ENCODE measurements at places on chromosomes 7 and 10.

- DNase-seq = no peak
Measured at GRCh38 chr7:22639396-22639795, 87.6 kb upstream of the IL6 start.

DNA sequence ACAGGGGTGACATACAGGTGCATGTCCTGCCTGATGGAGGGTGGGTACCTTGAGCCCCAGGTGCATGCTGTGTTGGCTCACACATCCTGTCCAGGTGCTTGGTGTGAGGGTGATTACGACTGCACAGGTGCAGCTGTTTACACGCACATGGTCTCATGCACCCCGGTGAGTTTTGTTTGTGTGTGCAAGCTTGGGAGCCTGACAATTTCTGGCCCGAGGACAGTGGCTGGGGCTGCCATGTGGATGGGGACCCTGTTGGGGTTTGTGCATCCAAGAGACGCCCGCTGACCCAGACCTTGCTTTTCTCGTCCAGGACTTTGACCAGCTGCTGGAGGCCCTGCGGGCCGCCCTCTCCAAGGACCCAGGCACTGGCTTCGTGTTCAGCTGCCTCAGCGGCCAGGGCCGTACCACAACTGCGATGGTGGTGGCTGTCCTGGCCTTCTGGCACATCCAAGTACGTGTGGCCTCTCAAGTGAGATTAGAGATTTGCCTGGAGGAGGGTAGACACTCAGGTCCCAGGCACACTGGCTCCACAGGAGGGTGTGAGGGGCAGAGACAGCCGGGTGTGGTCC lies 61.7 kb downstream of the PRF1 start:
- DNase-seq = no peak

DNA sequence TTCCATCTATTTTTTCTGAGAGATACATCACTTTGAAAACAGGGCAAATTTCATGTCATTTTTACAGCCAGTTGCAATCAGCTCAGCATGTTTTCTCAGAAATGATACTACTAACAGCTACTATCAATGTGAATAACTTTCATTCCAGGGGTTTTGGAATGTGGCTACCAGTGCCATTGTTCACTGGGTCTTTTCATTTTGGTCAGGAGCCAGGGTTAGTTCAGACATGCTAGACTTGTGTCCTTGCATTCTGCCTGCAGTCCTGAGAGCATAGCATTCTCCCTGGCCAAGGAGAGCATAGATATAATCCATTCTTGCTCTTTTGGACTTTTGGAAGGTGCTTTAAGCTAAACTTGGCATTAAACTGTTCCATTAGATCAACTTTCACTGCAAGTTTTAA lies 160.9 kb upstream of the NEBL start:
- no peak for DNase-seq

DNA sequence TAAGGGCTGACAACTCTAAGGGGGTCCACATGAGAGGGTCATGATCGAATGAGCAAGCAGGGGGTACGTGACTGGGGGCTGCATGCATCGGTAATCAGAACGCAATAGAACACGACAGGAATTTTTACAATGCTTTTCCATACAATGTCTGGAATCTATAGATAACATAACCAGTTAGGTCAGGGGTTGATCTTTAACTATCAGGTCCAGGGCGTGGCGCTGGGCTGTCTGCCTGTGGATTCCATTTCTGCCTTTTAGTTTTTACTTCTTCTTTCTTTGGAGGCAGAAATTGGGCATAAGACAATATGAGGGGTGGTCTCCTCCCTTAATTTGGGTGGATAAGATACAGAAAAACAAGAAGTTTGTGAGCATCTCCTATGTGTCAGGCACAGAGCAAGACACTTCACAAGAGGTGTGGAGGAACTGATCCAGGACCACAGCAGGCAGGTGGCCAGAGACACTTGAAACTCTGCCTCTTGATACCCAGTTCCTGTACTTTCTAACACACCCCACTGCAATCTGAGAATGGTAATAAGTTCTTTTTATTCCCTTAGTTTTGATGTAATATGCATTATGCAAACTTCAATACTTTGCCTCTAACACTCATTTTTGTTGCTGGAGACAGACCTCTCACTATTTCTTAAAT lies 18.0 kb upstream of the MRLN start:
- DNase-seq = no peak

- peak; percentile 93 for DNase-seq
Measured at GRCh38 chr10:86376852-86377796, 10.5 kb upstream of the GRID1 start.

DNA sequence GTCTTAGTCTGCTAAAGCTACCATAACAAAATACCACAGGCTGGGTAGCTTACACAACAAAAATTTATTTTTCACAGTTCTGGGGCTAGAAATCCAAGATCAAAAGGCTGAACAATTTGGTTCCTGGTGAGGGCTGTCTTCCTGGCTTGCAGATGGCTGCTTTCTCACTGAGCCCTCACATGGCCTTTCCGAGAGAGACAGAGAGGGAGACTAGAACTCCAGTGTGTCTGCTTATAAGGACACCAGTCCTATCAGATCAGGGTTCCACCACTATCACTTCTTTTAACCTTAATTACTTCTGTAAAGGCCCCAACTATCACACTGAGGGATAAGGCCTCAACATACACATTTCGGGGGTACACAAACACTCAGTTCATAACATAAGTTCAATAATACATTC lies 527.4 kb upstream of the VSTM2A start:
- DNase-seq = no peak

DNA sequence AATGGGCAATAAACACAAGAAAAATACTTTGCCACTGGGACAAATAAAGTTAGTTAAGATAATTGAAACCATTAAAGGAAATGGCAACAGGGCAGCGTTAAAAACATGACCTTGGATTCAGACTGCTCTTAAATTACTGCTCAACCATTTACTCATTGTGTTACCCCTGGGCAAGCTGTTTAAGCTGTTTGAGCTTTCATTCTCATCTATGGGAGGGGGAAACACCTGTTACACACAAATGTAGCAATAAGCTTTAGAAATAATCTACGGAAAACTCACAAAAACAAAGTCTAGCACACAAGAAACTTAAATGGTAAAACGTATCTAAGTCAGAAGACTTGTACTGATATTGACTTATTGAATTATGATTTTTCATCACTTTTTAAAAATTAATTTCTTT lies 137.1 kb downstream of the KMT2E start:
- DNase-seq = no peak

DNA sequence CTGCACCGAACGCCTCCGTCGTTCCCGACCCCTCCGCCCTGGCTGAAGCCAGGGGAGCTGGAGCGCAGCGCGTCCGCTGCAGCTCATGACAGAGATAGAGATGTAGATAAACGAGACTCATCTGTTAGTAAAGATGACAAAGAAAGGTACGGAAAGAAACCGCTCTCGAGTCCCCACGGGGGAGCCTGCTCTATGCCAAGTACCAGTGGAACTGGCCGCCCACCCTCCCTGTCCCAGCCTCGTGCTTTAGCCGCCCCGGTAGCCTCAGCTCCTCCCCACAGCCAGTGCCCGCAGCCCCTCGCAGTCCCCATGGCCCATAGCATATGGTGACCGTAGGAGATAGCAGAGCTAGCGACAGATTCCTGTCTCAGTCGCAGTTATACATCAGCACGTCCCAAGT lies 344.7 kb upstream of the GALNT17 start:
- DNase-seq = no peak

GRCh38 chr10:82192665-82193064 lies 317.7 kb downstream of the NRG3 start:
- DNase-seq = no peak

GRCh38 chr7:66953044-66953427 lies 32.0 kb downstream of the TMEM248 start:
- no peak for DNase-seq

DNA sequence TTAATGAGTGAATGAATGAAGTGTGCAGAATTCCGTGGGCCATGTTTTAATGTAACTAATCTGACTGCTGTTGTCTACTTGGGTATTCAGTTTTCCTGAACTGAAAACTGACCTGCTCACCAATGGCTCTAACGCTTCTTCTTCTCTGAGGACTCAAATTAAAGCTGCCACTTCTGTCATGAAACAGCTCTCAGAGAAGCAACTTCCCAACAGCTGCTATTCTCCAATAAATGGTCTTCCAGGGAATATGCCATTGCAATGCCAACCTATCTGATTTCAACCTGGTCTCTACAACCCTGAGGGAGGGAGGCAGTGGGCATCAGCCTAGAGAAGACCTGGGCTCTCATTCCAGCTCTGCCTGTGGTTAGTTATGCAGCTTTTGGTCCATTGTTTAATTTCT lies 69.4 kb downstream of the FRMD4A start:
- no peak for DNase-seq

DNA sequence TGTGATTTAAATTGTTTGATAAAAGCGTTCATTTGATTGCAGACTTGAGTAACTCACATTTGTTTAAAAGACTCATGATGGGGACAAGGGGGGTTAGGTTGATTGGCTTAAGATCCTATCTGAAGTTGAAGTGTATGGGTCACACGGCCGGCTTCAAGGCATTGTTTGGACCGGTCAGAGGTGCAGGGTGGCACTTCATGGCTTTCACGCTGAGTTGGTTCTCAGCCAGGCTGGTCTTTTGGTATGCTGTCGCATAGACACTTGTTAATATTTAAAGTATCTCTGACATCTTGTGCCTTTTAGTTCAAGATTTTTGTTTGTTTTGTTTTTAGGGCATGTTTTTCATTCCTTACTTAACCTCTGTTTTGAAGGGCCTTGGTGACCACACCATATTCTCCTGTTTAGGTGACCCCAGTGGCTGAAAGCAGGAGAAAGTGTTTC lies 58.1 kb downstream of the CCNY start:
- DNase-seq = no peak

DNA sequence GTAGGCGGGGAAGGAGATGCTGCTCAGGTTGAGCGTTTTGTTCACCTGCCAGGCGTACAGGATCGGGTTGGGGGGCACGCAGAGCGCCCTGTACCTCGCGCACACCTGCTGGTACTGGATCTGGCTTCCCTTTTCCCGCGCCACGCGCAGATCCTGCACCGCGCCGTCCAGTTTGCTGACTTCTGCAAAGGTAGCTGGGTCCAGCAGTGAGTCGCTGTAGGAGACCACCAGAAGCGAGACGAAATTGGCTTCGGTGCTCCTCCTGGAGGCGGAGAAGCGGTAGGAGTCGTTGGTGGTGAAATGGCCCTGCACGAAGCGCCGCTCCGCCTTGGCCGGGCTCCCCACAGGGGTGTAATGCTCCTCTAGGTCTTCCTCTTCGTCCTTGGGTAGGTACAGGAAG lies 90.7 kb upstream of the RAB18 start:
- peak; percentile 15 for DNase-seq

GRCh38 chr7:14228341-14228740 lies 238.9 kb upstream of the ETV1 start:
- no peak for DNase-seq

DNA sequence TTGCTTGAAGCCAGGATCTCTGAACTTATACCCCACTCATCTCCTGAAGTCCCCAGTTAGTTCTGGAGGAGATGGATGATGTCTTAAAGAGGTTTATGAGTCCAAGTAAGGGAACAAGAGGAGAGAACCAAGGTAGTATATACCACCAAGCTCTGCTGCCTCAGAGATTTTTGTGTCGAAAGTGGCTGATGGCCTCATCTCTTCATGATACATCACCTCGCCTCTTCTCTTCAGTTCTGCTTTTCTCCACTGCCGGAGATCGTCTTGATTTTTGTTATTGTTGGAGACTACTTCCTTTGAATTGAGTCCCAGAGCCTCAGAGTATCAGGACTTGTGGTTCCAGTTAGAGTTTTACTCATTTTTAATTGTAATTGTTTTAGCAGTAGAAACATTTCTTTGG lies 1.9 kb downstream of the VTI1A start:
- DNase-seq = no peak

GRCh38 chr7:130401578-130401977 lies 21.3 kb downstream of the CPA1 start:
- DNase-seq = no peak

- no peak for DNase-seq
Measured at GRCh38 chr10:114307731-114308130, 68.7 kb downstream of the VWA2 start.

DNA sequence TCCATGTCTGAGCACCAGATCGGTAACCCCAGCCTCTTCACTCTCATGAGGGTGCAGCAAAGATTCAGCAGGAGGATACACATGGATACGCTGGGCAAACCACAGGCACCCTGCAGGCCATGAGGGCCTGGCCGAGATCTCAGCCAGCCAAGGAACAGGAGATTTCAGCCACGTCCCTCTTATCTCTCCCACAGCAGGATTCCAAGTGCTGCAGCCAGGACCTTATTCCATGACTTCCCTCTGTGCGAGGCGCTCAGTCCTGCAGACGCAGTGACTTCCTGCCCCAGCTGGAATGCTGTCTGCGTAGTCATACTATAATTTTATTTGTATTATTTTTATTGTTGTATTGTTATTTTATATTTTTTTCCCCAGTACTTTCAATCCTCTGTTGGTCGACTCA lies 66.8 kb downstream of the PTPRN2 start:
- no peak for DNase-seq

GRCh38 chr10:69801094-69801433 lies 642 bp upstream of the COL13A1 start:
- peak; percentile 76 for DNase-seq

DNA sequence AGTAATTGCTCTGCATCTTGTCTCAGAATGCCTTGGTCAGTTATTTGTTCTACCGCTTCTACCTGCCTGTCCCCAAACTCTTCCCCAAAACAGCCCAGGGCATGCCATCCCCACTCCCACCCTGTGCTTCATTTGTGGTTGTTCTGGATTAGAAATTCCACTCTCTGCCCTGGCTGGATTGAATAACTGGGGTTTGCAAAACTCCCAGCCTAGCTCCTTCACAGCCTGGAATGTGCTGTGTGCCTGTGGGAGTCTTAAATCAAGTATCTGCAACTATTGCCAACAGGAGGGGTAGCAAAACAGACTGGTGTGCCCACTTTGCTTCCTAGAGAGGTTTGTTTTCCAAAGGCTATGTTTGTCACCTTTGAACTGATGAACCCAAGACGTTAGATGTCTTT lies 24.2 kb downstream of the TSPAN15 start:
- peak; percentile 39 for DNase-seq

- peak; percentile 77 for DNase-seq
Measured at GRCh38 chr7:155291045-155291530, 6.6 kb upstream of the INSIG1 start.

DNA sequence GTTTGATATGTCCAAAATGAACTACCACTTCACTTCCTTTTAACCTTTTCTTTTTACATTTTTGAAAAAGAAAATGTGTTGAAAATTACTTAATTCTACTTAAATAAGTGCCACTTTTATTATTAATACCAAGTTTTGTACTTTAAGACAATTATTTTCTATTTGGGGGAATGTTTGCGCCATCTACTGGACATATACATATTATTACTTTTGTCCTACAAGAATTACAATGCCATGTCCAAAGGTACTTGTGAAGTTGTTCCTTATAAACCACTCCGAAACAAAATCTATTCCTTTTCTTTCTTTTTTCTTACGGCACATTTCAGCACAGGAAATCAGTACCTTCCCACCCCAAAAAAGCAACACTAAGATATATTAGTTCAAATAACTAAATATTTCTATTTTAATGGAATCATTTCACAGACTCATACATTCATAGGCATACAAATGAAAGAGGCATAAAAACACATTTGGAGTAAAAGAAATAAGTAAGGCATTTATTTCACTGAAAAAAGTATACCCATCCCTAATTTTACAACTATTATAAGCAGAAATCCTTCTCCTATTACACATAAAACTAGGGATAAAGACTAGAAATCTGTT lies 169.9 kb downstream of the RNF133 start:
- DNase-seq = peak; percentile 22
